ENCODE measurements at places on chromosomes 7 and 10.

- no peak for DNase-seq
These were observed 75.9 kb downstream of the MDFIC start for GRCh38 chr7:114997487-114998404.

DNA sequence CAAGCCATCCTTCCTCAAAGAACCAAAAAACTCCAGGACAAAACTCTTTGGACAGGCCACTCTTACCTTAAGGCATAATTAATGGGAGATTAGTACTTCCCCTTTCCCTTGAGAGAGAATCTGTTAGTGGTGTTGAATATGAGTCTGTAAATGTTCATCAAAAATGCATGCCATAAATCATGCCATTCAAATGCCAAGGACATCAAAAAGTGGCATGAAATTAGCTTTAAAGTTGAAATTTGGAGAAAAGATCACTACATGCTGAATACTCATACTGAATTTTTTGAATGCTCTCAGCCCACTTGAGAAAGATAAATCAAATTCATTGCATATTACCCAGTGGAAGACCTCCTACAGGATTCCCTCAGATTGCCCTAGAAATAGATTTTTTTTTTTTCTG lies 6.7 kb downstream of the NRCAM start:
- DNase-seq, result no peak

- no peak for DNase-seq
These were observed 47.7 kb downstream of the AMZ1 start for GRCh38 chr7:2735744-2736143.

DNA sequence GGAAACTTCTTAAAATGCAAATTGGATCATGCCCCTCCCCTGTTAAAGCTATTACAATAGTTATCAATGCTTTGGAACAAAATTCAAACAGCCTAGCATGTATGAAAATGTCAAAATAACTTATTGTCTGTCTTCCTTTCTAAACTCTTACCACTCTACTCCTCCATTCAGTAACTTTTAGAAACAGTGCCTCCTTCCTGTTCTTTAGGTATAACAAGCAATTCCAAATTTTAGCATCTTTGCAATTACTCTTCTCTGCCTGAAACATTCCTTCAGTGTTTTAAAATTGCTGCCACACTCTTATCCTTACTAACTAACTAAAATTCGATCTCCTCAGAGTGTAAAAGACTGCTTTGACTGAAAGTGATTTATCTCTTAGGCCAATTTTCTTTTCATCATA lies 660.4 kb upstream of the LRRTM3 start:
- no peak for DNase-seq

- no peak for DNase-seq
These were observed 12.2 kb downstream of the TMEM184A start for GRCh38 chr7:1543826-1544177.

- DNase-seq, result no peak
These were observed 636.8 kb downstream of the PHTF2 start for GRCh38 chr7:78435355-78435754.

DNA sequence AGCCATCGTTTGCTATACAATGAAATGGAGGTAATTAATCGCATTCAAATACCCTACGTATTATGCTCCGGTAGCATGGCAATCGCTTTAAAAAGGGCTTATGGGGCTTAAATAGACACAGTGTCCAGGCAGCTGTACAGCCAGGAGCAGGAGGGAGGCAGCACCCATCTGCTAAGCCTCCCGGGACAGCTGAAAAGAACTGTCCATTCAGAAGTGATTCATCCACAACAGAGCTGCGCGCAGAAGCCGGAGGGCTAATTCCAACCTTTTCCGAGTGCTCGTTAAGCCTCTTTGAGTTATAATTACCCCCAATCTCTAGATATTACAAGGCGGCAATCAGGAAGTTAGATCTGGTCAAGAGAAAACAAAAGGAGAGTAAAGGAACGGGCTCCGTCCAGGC lies 58.3 kb downstream of the DPYSL4 start:
- DNase-seq, result no peak

- no peak for DNase-seq
These were observed 163.3 kb upstream of the GLI3 start for GRCh38 chr7:42400211-42400772.

DNA sequence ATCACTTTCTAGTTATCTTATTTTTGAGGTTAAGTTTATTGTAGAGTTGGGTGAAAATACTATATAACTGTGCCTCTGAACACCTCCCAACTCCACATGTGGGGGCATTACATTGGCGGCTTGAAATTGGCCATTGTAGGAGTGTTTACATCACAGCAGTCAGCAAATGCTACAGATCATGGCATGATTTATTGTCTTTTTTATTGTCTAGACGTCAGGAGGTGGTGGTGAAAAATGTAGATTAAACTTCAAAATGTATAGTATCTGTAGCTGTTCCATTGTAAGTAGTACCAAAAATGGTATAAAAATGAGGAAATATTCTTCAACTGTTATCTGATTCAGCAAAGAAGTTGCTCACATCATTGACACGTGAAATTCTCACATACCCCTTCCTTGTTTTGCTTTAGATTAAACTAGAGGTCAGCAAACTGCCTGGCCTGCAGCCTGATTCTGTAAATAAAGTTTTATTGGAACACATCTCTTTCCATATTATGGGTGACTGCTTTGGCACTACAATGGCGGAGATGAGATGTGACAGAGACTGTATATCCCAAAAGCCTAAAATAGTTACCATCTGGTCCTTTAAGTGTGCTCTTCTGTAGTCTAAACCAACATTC lies 35.0 kb downstream of the TAF3 start:
- DNase-seq, result no peak

DNA sequence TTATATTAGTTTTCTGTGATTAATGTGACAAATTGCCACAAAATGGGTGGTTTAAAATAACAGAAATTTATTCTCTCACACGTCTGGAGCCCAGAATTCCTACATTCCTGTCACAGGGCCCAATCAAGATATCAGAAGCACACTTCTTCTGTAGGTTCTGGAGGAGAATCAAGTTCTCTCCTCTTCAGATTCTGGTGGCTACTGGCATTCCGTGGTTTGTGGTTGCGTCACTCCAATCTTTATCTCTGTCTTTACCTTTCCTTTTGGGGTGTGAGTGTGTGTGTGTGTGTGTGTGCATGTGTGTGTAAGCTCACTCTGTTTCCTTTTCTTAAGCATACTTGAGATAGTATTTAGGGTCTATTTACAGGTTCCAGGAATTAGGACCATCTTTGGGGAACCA lies 115.5 kb upstream of the DKK1 start:
- DNase-seq, result no peak

DNA sequence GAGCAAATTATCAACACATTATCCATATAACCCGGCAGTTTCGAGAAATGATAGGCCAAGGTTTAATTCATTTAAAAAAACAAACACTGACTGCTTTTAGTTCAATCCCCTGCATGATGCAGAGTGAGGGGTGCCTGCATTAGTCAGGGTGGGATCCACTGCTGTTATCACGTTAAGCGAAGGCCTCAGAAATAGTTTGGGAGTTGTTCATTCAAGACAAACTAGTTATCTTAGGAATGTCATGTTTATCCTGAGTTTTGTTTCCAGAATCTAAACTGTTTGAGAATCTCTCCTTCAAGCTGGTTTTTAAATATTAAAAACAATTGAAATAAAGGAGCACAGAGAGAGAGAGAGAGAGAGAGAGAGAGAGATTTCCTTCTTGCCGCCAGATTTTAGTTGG lies 36.6 kb upstream of the PFKP start:
- no peak for DNase-seq

- no peak for DNase-seq
These were observed 1.3 kb upstream of the MINPP1 start for GRCh38 chr10:87503401-87503800.

- DNase-seq, result no peak
These were observed 210.8 kb downstream of the ADARB2 start for GRCh38 chr10:1526436-1527055.

- no peak for DNase-seq
These were observed 12.0 kb upstream of the PTPRZ1 start for GRCh38 chr7:121860953-121861352.

- DNase-seq, result no peak
These were observed 107.6 kb downstream of the NEURL1 start for GRCh38 chr10:103600956-103601569.

GRCh38 chr10:57706576-57707299 lies 561.0 kb downstream of the IPMK start:
- no peak for DNase-seq

- no peak for DNase-seq
These were observed 141.2 kb downstream of the ELAPOR2 start for GRCh38 chr7:86918245-86918644.

DNA sequence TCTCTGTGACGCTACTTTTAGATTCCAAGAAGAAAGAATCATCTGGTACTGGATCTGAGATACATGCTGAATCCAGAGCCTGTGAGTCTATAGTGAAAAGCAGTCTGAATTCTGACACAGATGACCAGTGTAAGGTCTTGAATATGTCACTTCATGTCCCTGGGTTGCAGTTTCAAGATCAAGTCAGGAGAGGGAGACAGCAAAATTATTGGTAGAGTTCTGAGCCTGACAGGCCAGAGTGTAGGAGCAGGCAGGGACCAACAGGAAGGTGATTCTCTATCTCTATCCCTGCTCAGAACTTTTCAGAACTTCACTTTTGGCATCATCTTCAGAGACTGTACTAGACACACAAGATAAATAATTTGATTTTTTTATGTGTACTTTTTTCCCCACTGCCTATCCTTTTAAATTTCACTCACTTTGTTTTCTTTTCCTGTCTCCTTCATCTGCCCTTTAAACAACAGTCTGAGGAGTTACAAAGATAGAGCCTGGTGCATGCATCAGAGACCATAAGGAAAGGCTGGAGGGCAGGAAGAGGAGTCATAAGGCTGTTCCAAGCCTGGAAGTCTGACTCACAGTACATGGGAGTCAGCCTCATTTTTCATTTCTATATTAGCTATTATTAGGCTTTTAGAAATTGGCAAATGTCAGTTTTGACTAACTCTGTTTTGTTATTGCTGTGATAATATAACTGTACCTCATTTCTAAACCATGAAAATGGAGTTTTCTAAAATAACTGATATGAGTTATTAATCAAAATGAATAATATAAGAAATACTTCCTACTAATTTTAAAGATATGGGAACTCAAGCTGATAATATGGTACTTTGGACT lies 120.2 kb upstream of the TMEM229A start:
- no peak for DNase-seq

DNA sequence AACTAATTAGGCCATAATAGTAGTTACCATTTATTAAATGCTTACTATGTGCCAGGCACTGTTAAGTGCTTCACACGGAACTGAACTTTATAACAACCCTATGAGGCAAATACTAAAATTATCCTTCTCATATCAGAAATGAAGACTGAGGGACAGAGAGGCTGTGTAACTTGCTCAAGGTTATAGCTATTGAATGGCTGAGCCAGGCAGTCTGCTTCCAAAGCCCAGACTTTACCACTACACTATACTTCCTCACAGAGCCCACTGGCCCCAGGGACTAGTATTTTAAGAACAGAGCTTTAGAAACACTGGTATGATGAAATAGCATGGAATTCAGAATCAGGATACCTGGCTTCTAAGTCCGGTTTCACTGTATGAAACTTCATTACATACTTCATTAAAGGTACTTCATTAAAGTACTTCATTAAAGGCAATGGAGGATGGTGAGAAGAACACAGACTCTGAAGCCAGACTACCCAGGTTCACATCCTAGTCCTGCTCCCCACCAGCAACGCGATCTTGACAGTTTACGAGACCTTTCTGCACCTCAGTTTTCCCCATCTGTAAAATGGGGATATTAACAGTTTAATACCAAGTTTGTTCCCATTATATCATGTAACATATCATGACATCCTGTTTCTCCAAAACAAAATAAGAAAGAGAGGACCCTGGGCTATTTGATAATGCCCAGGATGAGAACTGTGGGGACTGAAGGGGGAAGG lies 19.6 kb downstream of the ANXA11 start:
- DNase-seq, result no peak

GRCh38 chr7:55538538-55538937 lies 33.8 kb downstream of the VOPP1 start:
- DNase-seq, result no peak

DNA sequence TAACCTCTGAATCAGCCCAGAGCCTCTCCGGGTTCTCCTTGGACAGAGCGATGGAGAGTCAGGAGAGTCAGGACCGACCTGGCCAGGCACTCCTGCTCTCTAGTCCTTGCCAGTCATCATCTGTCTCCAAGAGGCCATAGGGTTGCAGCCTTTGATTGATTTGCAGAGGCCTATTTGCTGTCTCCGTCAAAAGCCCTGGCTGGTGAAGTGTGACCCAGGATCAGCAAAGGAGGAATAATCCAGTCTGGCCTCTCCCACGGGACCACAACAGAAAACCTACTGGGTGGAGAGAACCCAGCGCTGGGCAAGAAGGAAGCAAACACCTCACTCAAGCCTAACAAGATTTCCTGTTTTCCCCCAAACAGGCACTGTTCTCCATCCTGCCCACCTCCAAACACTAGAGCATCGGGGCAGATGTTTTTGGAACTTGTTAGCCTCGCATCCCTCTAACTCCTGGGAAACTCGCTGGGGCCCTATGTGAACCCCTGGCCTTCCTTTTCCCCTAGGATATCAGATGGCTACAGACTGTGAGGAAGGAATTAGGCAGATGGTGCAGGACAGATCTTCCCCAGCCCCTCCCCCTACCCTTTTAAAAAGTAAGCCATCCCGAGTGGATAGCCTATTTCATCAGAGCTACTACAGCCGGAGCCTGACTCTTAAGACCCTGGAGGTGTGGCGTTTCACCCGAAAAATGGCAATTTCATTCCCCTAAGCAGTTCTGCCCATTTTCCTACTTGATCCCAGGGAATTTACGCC lies 54.3 kb downstream of the PODXL start:
- no peak for DNase-seq

DNA sequence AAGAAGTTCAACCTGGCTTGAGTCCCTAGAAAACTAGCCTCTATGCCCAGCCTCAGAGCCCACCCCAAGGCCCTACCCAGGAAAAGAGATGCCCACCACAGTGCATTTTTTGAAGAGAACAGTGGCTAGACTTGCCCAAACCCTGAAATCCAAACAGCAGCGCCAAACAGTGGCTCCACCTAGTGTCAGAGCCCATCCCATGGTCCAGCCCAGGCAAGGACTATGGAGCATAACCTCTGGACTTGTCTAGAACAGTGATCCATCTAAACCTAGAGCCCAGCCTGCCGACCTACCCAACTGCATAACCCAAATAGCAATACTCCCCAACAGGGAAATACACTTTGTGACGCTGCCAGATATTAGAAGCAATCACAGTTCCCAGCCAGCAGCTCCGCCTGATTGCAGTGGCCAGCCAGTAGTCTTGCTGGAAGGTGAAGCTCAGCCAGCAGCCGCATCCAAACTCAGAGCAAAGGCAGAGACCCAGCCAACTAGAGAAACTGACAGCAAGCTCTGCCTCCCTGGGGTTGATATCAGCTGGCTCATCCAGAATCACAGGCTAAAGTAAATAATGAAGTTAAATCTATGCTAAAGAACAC lies 44.5 kb downstream of the HBP1 start:
- DNase-seq, result no peak

DNA sequence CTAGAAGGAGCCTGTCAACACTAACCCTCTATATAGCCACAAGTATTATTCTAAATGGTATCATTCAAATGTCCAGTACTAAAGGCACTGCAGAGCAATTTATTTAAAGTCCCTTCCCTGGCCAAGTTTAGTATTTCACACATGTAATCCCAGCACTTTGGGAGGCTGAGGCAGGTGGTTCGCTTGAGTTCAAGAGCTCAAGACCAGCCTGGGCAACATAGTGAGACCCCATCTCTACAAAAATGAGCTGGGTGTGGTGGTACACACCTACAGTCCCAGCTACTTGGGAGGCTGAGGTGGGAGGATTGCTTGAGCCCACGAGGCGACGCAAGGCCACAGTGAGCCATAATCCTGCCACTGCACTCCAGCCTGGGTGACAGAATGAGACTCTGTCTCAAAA lies 3.6 kb downstream of the GNA12 start:
- DNase-seq, result no peak

- no peak for DNase-seq
These were observed 787.4 kb downstream of the PHTF2 start for GRCh38 chr7:78585980-78586379.

- no peak for DNase-seq
These were observed 21.8 kb upstream of the EIF5AL1 start for GRCh38 chr10:79490400-79491142.

All from stimulated activated CD4-positive, alpha-beta T cell treated with anti-CD3 and anti-CD28 coated beads, Interleukin-4, amount 100 ng/mL, for 1 hour (primary cell).